Motor neuron (in vitro differentiated cells): ENCODE measurements at places on chromosomes 7 and 10. TPM values are rescaled to one million over a fixed set of nuclear protein-coding genes. Genes with fewer than 3 reads are reported as not detected.
A peak's percentile ranks its signal among the peaks of the same experiment; 100 is the strongest.

DNA sequence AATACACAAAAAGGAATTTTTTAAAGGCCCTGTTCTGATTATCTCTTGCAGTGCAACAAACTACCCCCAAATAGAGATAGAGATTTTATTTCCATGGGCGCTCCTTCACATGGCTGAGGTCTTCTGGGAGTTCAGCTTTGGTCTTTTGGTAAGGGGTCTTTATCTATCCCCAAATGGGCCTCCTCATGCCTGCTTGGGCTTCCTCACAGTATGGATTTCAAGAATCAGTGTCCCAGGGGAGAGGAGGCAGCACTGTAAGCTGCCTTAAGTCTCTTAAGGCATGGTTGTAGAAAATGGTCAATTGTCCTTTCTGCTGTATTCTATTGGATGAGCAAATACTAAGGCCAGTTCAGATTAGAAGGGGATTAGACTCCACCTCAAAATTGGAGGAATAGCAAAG, 966.2 kb downstream of the TYW1 start:
- no peak for ATAC-seq

DNA sequence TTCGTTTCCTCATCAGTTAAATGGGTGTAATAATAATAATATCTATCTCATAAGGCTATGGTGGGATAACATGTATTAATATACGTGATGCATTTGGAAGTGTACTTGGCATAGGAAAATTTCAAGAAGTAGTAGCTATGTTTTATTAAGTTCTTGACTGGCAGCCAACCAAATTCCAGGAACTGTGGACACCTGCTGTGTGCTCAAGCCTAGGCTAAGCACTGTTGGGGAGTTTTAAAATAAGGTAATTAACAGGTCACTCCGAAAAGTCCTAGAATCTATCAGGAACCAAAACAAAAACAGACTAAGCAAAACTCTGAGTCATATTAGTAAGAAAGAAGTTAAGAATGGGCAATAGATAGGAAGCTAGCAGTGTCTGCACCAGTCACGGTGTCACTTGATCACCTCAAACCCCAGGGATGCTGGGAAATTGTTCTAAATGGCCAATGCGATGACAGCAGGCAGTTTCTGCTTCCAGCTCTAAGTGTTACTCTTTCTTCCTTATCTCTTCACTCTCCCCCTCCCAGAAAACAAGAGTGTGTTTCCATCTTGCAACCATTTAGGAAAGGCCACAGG, 92.0 kb upstream of the GDF10 start:
- no peak for ATAC-seq

GRCh38 chr10:123795196-123795780, 96.3 kb downstream of the CPXM2 start:
- no peak for ATAC-seq

- no peak for ATAC-seq
Observed at GRCh38 chr10:44056206-44056605, 328.7 kb downstream of the CXCL12 start.

DNA sequence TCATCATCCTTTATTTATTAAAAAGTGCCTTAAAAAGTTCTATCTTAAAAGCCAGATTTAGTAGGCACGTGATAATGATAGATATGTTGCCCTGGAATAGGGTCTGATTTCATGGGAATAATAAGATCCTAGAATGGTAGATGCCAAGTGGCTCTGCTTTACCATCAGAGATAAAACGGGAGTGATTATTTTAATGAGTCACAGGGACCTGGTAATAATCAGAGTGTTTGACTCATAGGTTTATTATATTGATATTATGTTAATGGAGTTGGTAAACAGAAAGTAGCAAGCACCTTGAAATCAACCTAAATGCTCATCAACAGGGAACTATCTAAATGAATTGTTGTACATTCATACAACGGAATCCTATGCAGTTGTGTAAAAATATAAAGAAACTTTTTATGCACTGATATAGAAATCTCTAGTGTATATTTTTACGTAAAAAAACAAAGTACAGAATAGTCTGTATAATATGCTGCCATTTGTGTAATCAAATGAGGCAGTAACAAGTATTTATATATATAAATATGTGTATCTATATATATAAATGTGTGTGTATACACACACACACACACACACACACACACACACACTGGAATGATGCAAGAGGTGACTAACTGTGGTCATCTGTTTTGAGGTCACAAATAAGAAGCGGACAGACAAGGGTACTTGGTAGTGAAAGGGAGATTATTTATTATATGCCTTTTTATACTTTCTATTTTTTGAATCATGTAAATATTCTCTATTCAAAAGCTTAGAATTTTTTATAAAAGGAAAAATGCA, 78.6 kb upstream of the DYNC1I1 start:
- ATAC-seq, result no peak

- ATAC-seq, result peak; percentile 77
Observed at GRCh38 chr7:69893906-69894305, 295.6 kb downstream of the AUTS2 start.

DNA sequence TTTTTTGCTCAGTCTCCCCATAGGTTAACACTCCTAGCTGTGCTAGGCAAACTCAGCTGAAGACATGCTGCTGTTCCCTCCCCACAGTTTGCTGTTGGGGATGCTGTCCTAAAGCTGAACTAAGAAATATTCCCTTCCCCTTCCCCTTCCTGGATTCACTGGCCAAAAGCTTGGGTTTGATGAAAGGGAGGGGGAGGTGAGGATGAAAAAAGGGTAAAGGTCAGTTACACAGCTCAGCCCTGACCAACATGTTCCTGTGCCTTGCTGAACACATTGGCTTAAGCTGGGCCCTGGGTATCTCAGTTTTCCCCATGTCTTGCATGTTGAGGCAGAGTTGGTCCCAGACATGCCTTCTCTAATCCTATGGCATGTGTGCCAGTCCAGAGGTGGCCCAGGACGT, 15.3 kb downstream of the CCM2 start:
- no peak for ATAC-seq

DNA sequence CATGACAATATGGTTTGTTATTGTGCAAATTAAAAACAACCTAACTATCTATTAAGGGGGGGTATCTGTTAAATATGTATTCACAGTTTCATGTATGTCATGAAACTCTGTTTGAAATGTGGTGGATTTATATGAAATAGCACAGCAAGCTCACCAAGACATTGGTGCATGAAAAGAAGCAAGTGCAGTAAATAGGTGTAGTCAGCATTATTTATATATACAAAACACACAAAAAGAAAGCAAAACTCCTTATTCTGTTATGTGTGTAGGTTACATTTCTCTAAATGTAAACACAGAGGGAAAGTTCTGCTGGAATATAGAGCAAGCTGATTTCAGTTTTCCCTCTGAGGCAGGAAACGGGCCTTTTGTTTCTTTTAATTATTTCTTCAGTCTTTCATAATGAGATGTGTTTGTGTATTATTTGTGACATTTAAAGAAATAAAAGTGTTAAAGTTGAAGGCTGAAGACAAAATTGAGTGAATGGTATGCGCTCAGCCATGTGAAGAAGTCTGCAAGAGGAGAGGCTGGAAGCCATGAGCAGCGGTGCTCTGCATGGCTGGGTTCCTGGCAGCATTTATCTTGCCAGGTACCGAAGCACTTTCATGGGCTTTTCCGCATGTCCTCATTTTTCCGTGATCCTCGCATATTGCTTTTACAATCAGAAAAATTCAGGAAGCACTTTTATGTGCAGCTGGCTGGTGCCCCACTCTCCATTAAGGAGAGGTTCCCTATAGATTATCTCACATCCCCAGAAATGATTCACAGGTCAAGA, 38.5 kb downstream of the GRID1 start:
- ATAC-seq, result no peak

DNA sequence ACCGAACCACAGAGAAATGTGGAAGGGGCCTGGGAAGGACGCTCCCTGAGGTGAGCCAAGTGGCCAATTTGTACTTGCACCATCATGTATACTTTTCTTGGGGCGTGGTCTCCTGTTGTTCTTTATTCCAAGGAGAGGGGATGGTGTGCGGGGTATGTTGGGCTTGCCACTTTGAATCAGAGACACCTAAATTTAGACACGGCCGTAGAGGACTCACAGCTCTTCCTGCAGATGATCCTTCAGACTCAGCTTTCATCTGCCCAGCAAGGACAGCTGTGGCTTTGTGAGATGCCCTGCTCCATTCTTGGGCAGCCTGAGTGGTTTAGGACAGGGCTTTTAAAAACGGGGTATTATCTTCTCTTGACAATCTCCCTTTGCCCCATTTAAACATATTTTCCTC, 473.2 kb downstream of the REEP3 start:
- no peak for ATAC-seq

- ATAC-seq, result no peak
Observed at GRCh38 chr7:148912758-148913541, 28.9 kb upstream of the EZH2 start.

DNA sequence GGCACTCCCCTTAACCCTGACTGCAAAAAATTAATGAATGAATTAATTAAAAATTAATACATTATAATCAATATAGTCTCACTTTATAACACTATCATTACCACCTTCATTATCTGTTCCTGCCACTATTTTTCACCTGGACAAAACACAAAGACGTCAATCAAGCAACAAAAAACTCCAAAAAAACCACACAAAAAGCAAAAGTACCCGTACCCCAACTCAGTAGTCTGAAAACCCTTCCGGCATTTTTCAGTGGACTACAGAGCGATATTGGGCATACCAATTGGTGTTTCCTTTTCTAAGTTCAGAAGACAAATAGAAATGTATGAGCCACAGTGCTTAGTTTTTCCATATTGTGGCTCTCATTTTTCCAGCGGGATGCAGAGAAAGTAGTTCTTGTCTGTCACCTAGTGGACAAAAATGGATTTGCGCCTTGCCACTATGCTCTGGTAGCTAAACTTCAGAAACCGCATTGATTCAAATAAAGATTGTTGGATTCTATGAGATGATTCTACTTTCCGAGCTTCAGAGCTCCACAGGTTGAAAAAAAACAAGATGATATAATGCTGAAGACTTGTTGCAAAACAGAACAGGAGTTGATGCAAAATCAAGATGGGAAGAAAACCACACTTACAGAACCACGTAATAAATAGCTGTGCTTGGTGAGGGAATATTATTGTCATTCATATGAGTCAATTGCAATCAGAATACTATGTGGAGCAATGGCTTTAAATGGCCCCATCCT, 50.6 kb upstream of the ITGB1 start:
- peak; percentile 16 for ATAC-seq

GRCh38 chr10:11827414-11827813, 4.3 kb downstream of the PROSER2 start:
- ATAC-seq, result no peak

- ATAC-seq, result no peak
Observed at GRCh38 chr10:44619975-44620374, 235.1 kb upstream of the CXCL12 start.

GRCh38 chr7:55155351-55156117, 136.7 kb downstream of the EGFR start:
- no peak for ATAC-seq

- ATAC-seq, result no peak
Observed at GRCh38 chr7:23955145-23955544, 245.1 kb downstream of the STK31 start.

GRCh38 chr7:25967278-25968204, 184.5 kb upstream of the NFE2L3 start:
- no peak for ATAC-seq

DNA sequence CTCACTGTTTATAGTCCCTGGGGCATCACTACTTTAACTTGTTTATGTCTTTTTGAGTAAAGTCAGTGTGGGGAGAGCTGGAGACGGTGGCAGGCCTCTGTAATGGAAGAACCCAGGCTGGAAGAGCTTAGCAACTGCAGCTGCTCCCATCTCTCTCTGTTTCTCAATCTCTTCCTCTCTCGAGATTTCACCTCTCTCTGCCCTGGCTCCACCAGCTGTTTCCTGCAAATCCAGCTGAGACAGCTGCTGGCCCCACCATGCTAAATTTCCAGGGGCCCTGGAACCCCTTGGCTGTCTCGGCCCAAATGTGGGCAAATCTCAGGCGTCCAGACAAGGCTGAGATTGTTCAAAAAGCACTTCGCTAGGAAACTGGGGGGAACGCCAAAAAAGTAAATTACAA, 25.8 kb upstream of the SLF2 start:
- ATAC-seq, result no peak

DNA sequence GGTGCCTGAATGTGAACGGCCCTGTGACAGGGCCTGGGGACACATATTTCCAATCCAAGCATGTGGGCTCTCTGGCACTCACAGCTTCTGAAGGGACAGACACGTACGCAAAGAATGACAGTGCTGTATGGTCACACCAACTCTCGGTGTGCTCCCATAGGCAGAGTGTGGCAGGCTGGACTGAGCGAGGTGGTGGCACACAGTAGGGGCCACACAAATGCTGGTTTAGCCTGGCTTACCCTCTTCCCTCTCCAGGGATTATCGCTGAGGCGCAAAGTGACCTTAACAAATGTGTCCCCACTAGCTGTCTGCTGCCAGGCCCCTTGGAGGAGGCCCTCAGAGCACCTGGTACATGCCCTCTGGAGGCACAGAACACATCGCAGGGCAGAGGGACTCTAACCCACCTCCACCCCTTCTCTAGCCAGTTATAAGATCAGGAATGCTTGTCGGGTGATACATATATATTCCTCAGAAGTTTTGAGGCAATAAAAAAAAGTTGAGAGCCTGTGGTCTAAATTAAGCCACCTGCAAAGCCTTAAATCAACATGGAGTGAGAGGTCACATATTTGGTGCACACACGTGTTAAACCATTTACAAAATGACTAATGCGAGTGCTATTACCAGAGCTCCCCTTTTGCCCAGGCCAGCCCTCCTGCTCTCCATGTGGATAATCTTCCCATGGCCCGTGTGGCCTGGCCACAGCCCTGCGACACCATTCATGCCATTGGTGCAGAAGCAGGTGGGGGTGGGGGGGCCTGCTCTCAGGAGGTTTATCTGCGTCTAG, 262.8 kb upstream of the GRB10 start:
- ATAC-seq, result no peak

GRCh38 chr10:16292366-16292765, 144.4 kb upstream of the PTER start:
- ATAC-seq, result no peak

DNA sequence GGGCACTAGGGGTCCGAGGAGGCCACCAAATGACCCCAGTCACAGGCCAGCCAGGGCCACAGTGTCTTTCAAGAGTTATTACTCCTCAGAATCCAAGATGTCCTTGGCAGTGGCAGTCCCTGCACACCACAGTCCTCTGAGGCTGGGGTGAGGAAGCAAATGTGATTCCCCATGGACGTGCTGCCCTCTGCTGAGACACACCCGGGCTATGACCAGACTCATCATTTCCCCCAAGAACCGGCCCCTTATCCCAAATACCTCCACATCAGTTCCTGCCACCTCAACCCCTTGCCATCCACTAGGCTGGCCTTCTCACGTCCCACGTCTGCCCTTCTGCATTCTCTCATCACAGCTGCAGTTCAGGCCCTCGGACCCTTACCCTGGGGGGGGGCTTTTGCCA, 5.0 kb downstream of the PRKAG2 start:
- no peak for ATAC-seq

The KLF14 gene
- total RNA-seq, result 0.09 and 0.17 TPM in 2 replicates

The CEP55 gene
- total RNA-seq, result 0.75 and 0.92 TPM in 2 replicates

The ATG9B gene
- 0.36 and 5.8 TPM in 2 replicates for total RNA-seq

The ELN gene
- 0.97 and 1.2 TPM in 2 replicates for total RNA-seq

The APBB1IP gene
- total RNA-seq, result not detected in 2 replicates

The NPY4R2 gene
- total RNA-seq, result 0.29 TPM in 1 of 2 replicates, not detected in the other

The ECD gene
- 23.3 and 28.4 TPM in 2 replicates for total RNA-seq
